ENCODE measurements at places on chromosomes 13 and 19. TPM values are rescaled to one million over a fixed set of nuclear protein-coding genes. Genes with fewer than 3 reads are reported as not detected.

DNA sequence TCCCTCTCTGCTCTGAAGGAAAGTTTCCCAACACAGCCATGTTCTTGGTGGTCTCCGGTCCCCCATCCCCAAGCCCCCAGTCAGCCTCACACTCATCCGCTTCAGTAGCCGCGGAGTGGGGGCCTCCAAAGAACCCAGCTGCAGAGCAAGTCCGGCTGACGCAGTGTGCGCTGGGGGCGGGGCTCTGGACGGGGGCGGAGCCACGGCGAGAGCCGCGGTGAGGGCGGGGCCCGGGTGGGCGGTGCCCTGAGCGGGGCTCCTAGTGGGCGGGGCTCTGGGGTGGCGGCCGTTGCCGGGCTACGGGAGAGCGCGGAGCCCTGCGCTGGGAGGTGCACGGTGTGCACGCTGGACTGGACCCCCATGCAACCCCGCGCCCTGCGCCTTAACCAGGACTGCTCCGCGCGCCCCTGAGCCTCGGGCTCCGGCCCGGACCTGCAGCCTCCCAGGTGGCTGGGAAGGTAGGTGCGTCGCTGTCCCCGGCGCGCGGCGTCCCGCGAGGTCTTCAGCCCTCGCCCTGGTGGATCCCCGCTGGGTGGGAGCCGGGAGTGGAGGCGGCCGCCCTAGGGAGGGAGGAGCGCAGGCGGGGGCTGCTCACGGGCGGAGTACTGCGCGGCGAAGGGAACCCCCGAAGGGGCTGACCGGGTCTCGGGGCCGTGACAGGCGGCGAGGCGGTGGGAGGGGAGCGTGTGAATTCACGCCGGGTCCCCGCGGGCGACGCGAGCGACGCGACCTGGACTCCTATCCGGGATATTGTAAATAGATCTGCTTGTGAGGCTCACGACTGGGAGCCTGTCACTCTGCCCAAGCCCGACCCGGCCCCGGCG, 9.1 kb downstream of the TNFRSF19 start:
- peaks cover 17% of the 10 kb centered on the region for H3K4me1 ChIP-seq
- peaks cover 13% of the 10 kb centered on the region for H3K27me3 ChIP-seq
- H3K36me3 ChIP-seq: no peaks in the 10 kb centered on the region
- peak; percentile 83 for DNase-seq
- peak overlapping the region; percentile 69 for H3K4me3 ChIP-seq

DNA sequence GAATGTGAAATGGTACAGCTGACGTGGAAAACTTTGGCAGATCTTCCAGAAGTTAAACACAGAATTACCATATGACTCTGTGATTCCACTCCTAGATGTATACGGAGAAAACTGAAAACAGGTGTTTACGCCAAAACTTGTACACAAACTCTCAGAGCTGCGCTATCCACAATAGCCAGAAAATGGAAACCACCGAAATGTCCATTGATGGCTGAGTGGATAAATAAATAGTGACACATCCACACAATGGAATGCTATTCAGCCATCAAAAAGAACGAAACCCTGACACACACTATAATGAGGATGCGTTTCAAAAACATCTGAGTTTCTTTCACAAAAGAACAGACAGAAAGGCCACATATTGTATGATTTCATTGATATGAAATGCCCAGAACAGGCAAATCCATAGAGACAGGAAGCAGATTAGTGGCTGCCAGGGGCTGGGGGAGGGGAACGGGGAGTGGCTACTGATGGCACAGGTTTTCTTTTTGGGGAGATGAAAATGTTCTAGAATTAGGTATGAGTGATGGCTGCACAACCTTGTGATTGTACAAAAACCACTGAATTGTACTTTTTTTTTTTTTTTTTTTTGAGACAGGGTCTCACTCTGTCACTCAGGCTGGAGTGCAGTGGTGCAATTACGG, 33.0 kb downstream of the IL12RB1 start:
- H3K27me3 ChIP-seq: no peaks in the 10 kb centered on the region
- no peak for DNase-seq
- H3K27ac ChIP-seq: no peak overlapping the region
- peaks cover 10% of the 10 kb centered on the region for H3K4me1 ChIP-seq

DNA sequence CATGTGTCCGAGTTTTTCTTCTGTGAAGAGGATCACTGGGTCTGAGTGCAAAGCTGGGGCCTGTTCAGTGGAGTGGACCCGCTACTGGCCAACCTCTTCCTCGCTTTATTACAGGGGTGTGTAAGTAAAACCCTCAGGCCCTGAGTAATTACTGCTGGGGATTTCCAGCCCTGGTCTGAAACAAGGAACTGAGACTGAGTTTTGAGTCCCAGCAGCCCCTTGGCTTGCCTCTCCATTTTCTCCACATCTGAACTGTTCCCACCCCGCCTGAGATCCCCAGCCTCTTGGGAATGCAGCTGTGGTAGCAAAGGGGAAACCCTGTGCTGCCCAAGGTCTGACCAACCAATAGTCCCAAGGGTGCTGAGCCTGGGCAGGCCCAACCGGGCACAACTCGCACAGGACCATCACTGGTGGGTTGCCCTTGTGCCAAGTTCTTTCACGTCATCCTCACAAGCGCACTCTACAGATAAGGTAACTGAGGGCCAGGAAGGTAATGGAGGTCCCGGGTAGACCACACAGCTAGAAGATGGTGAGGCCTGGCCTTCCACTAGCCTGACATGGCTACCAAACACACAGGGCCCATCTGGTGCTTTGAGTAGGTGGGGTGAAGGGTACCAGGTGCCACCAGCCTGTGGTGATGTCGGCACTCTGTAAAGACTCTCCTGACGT, 13.7 kb upstream of the SLC35E1 start:
- H3K36me3 ChIP-seq: peaks cover 5% of the 10 kb centered on the region
- peak overlapping the region; percentile 58 for H3K27ac ChIP-seq
- H3K27me3 ChIP-seq: no peaks in the 10 kb centered on the region
- peaks cover 95% of the 10 kb centered on the region for H3K4me1 ChIP-seq
- peak overlapping the region; percentile 3 for H3K4me3 ChIP-seq

DNA sequence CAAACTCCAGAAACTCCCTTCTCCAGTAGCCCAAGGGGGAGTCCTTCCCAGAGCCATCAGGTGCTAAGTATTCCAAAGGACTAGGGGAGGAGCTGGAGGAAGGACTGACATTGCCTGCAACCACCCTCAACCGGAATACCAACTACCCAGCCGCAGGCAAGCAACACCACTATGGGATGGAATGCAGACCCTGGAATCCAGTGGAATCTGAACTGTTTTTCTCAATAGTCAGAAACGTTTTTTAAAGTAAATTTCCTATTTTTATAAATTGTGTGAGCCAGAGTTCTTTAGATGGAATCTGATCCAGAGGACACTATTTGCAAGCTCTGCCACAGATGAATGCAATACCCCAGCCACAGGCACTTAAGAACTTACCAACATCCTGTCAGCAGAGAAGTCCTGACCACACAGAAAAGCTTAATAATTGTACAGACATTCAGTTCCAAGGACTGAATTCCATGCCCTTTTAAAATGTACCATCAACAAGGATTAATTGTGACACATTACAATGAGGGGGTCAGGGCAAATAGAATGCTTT, 92.1 kb downstream of the USP12 start:
- no peaks in the 10 kb centered on the region for H3K36me3 ChIP-seq
- H3K4me3 ChIP-seq: no peak overlapping the region
- H3K27ac ChIP-seq: no peak overlapping the region

Gene CHAF1A
- 4.5 TPM for polyA plus RNA-seq

DNA sequence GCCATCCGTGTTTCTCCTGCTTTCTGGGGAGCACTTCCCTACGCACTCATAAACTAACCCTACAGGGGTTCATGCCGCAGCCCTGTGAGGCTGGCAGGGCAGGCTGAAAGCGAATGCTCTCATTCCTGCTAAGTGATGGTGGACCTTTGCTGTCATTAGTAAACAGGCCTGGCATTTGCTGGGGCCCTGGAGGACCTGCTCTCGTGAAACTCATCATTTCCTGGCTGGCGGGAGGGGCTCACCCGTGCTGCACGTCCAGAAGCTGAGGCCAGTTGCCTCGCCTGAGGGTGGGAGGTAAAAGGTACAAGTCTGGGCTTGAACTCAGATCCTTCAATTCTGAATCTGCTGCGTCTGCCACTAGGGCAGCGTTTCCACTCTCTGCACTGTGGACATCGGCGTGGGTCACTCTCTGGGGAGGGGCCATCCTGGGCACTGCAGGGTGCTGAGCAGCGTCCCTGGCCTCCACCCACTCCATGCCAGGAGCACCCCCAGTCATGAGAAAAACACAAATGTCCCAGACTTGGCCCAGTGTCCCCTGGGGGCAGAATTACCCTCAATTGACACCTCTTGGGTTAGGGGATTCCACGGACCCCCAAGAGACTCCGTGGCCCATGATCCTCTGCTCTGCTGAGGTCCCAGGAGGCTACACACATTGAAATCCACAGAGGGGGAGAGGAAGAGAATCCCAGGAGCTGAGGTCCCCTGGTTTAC, 7.0 kb downstream of the MOB3A start:
- no peaks in the 10 kb centered on the region for H3K27me3 ChIP-seq
- H3K36me3 ChIP-seq: peaks cover 3% of the 10 kb centered on the region
- no peak overlapping the region for H3K4me3 ChIP-seq
- H3K27ac ChIP-seq: peak overlapping the region; percentile 33
- no peak for DNase-seq

DNA sequence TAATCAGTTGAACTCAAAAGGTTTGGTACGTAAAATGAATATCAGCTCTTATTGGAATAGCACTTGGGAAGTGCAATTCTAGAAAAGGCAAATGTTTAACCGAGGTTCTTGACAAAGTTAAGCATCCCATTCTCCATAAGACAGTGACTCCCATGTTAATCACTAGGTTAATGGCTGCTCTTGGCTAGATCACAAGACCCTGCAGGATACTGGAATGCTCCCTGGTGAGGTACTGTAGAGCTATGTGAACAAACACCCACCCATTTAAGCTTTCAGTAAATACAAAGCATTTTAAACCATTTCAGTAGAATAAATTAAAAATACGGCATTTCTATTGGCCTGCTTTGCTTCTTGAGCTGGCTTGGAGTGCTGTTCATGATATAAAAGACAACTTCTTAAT, 56.5 kb downstream of the TDRD3 start:
- no peak for DNase-seq
- no peaks in the 10 kb centered on the region for H3K36me3 ChIP-seq
- no peaks in the 10 kb centered on the region for H3K27me3 ChIP-seq
- H3K4me1 ChIP-seq: no peaks in the 10 kb centered on the region
- H3K4me3 ChIP-seq: no peak overlapping the region

DNA sequence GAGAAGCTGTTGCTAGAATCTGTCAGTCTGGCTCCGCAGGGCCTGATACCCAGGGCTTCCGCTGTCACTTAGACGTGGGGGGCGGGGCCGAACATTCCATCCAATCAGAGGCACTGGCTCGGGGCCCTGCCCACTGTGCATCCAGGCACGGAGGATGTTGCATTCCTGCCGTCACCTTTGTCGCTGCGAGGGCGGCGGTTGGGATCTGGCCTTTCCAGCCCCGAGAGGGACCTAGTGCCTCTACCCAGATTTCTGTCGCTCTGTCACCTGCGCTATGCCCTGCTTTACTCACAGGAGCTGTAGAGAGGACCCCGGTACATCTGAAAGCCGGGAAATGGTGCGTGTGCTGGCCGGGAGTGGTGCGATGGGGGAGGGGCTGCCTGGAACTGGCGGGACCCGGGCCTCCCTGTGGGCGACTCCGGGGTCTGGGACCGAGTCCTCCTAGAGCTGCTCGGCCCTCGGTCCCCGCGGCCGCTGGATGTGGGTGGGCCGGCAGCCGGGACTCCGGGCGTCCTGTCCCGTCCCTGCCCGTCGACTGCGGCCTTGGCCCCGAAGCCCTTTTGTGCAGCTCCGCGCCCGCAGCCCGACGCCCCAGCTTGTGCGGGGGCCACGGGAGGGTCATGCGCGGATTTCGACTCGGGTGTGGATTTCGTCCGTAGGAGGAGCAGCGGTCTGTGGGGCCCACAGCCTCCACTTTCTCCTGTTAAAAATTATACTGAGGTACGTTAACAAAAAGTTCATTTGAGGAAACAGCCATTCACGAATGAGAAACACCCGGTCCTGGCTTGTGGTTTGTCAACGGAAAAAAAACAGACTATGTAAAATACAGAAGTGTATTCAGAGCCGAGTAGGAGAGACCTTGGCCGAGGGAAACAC, at the start of gene ZNF439:
ZNF439 (plus strand) TSS at position 133 of the 876 bp plus-strand sequence; CDS start at position 275, 142 bp downstream.
- peak within 1 kb of the TSS; percentile 39 for H3K4me3 ChIP-seq
- H3K4me1 ChIP-seq: peaks cover 19% of the 10 kb centered on the region
- H3K36me3 ChIP-seq: no peaks in the 10 kb centered on the region
- no peaks in the 10 kb centered on the region for H3K27me3 ChIP-seq
- peak within 1 kb of the TSS; percentile 61 for H3K27ac ChIP-seq

- H3K27me3 ChIP-seq: peaks cover 3% of the 10 kb centered on the region
- H3K4me3 ChIP-seq: peak overlapping the region; percentile 60
- DNase-seq: peak; percentile 39
- peaks cover 28% of the 10 kb centered on the region for H3K4me1 ChIP-seq
- H3K27ac ChIP-seq: no peak overlapping the region
- H3K36me3 ChIP-seq: no peaks in the 10 kb centered on the region
These were observed 7.3 kb downstream of the NKPD1 start for GRCh38 chr19:45153339-45154063.
